ENCODE measurements at places on chromosomes 5 and 9. TPM values are rescaled to one million over a fixed set of nuclear protein-coding genes. Genes with fewer than 3 reads are reported as not detected.

Gene CARTPT
- total RNA-seq, result 0.74 TPM

Gene PKD2L2
- total RNA-seq, result under 0.01 TPM

Gene PRDM9
- not detected for total RNA-seq

Gene TEX48
- not detected for total RNA-seq

Gene TNFSF15
- total RNA-seq, result under 0.01 TPM

Gene FABP6
- total RNA-seq, result 2.2 TPM

Gene PCDHB11
- 8.9 TPM for total RNA-seq

Gene PHF24
- total RNA-seq, result 25.6 TPM

Gene ASPN
- total RNA-seq, result 5.9 TPM

Gene CCDC69
- 0.49 TPM for total RNA-seq

Gene GRM6
- total RNA-seq, result under 0.01 TPM

Gene ZNF883
- total RNA-seq, result 29.0 TPM

Gene MAMDC2
- 2.5 TPM for total RNA-seq

Gene FGF10
- 1.7 TPM for total RNA-seq

Gene CA9
- total RNA-seq, result 0.98 TPM

Gene TXNDC8
- total RNA-seq, result not detected

Gene LCN15
- not detected for total RNA-seq

Gene TMEM171
- 0.49 TPM for total RNA-seq

Gene WDR31
- 2.7 TPM for total RNA-seq

Gene HMGCS1
- 474 TPM for total RNA-seq

Gene SMIM15
- total RNA-seq, result 23.8 TPM

Gene DRD1
- 4.7 TPM for total RNA-seq

Gene IFNA2
- not detected for total RNA-seq

Gene GRXCR2
- not detected for total RNA-seq

Gene ADGRD2
- 0.25 TPM for total RNA-seq
